ENCODE measurements at places on chromosomes 12 and 14. TPM values are rescaled to one million over a fixed set of nuclear protein-coding genes. Genes with fewer than 3 reads are reported as not detected.

TAS2R19 gene
- 3.2 TPM for total RNA-seq

FAM90A1 gene
- not detected for total RNA-seq

MIP gene
- not detected for total RNA-seq

KLRC3 gene
- total RNA-seq = not detected

TFCP2 gene
- total RNA-seq = 15.7 TPM

RNASE3 gene
- total RNA-seq = not detected

MED6 gene
- total RNA-seq = 90.4 TPM

KLHDC1 gene
- 7.4 TPM for total RNA-seq

KRT8 gene
- total RNA-seq = 3.2 TPM

NEUROD4 gene
- total RNA-seq = not detected

ERC1 gene
- 52.1 TPM for total RNA-seq

CD163L1 gene
- total RNA-seq = not detected

STK38L gene
- 13.3 TPM for total RNA-seq

CORO1C gene
- total RNA-seq = 61.1 TPM

ESPL1 gene
- 0.30 TPM for total RNA-seq

PTCSC3 gene
- not detected for total RNA-seq

CYP46A1 gene
- 0.15 TPM for total RNA-seq

MGP gene
- total RNA-seq = not detected

SDR9C7 gene
- not detected for total RNA-seq

RERG gene
- total RNA-seq = not detected

PMEL gene
- 0.63 TPM for total RNA-seq

NFYB gene
- total RNA-seq = 11.7 TPM

CD27 gene
- total RNA-seq = 76.1 TPM

PTHLH gene
- not detected for total RNA-seq

LTB4R2 gene
- 17.3 TPM for total RNA-seq

CISTR gene
- total RNA-seq = not detected

PRR4 gene
- 1.4 TPM for total RNA-seq

RTN1 gene
- 0.60 TPM for total RNA-seq

EPYC gene
- total RNA-seq = not detected

ZC3H10 gene
- 8.7 TPM for total RNA-seq

ANKRD52 gene
- total RNA-seq = 30.8 TPM

EPS8 gene
- 2.4 TPM for total RNA-seq

PPHLN1 gene
- 90.9 TPM for total RNA-seq

CCDC184 gene
- total RNA-seq = 8.6 TPM
